ENCODE measurements at places on chromosomes 1 and 21.
A peak's percentile ranks its signal among the peaks of the same experiment; 100 is the strongest.

- DNase-seq = no peak
These were observed 74.6 kb upstream of the KCND3 start for GRCh38 chr1:112063781-112064728.

GRCh38 chr1:219788091-219788490 lies 140.3 kb downstream of the SLC30A10 start:
- no peak for DNase-seq

DNA sequence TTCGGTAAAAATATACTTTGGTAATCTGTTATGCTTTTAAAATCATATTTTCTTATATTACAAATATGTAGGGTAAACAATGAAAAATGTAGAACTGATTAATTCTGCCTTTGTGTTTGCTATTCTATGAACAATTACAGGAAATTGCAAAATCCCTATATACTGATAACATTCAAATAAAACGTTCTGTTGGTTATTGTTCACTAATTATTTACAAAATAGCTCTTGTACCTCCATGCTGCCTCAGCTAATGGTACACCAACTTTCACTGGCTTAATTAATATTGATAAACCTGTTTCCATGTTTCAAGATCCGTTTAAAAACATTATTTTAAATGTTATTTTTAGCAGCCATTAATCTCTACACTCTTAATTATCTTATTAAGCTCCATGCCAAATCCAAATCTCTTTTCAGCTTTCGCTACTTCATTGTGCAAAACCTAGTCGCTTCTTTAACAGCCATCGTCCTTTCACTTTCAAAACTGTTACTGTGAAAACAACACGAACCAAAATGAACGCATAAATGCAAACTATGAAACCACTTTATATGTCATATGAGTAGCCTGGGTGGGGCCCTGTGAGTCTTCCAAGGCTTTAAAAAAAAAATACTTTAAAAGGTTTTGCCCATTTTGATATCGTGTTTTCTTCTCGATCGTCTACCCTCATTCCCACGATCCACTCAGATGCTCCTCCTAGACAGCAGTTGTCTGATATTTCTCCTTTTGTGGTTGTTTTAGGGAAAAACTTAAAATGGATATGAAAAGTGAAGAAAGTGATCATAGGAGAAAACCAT lies 807.1 kb downstream of the USP25 start:
- no peak for DNase-seq

DNA sequence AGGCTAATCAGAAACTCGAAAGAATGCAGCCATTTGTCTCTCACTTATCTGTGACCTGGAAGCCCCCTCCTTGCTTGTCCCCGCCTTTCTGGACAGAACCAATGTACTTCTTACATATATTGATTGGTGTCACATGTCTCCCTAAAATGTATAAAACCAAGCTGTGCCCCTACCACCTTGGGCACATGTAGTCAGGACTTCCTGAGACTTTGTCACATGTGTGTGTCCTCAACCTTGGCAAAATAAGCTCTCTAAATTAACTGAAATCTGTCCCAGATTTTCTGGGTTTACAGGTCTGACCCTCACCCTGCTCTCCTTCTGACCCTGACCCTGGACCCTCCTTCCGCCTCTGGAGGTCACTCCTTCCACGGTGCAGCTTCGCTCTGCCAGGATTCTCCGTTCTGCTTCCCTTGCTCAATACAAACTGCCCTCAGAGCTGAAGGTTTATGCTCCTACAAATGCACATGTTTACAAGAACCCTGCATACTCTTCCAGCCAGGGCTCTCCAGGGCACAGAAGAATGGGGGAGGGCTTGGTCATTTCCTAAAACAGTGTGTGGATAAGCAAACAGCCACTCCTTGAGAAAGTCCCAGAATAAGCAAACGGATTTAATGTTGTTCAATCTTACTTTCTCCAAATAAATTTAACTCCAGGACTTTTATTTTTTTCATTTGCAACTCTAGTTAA lies 160.5 kb downstream of the ACTL8 start:
- no peak for DNase-seq

DNA sequence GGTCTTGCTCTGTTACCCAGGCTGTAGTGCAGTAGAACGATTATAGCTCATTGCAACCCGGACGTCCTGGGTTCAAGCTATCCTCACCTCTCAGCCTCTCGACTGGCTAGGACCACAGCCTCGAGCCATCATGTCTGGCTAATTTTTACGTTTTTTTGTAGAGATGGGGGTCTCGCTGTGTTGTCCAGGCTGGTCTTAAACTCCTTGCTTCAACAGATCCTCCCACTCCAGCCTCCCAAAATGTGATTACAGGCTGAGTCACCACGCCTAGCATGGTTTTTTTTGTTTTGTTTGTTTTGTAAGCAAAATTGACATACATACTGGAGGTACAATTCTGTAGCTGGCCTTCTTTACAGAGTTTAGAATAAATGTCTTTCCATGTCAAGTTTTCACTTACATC lies 994 bp upstream of the LAMTOR5 start:
- no peak for DNase-seq

GRCh38 chr1:21308847-21309652 lies 18.8 kb upstream of the ECE1 start:
- DNase-seq = no peak

DNA sequence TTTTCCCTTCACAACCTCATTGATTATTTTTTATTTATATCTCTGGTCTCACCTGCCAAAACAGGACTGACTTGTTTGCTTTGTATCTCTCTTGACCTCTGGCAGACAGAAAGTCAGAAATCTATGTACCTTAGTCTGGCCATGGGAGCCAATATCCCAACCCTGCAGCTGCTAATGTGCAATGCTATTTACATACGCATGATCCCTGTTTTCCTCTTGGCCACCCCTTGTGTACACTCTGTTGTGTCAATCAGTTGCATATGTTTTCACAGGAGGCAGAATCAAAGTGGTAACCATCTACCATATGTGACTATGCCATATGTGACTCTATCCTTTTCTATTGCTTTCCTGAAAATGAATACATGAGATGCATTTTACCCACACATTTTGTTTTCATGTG lies 688.8 kb downstream of the PLA2G4A start:
- DNase-seq = no peak

DNA sequence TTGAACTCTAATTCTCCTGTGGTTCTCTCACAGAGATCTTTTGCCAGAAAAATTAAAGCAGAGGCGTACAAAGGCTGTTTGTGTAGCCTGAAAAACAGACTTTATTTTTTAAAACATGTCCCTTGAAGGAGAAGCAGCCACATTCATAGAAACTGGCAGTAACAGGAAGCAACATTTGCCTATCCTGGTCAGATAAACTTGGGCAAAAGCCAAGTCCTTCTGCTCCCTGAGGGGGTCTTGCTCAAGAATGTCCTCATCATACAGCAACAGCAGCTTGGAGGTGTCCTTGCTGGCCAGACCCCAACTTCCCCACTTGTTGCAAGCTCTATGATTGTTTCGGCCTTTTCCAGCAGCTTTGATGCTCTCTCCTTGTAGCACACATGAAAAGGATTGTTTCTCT lies 36.3 kb downstream of the MSTO1 start:
- no peak for DNase-seq

GRCh38 chr1:63407002-63407401 lies 39.6 kb downstream of the ALG6 start:
- no peak for DNase-seq

- no peak for DNase-seq
These were observed 1.5 kb downstream of the PHACTR4 start for GRCh38 chr1:28371010-28371377.

- DNase-seq = no peak
These were observed 477.2 kb downstream of the BRINP3 start for GRCh38 chr1:190000365-190000872.

GRCh38 chr1:178037510-178038253 lies 56.2 kb upstream of the RASAL2 start:
- peak; percentile 80 for DNase-seq

- DNase-seq = no peak
These were observed 38.2 kb downstream of the PAX7 start for GRCh38 chr1:18668750-18669404.

DNA sequence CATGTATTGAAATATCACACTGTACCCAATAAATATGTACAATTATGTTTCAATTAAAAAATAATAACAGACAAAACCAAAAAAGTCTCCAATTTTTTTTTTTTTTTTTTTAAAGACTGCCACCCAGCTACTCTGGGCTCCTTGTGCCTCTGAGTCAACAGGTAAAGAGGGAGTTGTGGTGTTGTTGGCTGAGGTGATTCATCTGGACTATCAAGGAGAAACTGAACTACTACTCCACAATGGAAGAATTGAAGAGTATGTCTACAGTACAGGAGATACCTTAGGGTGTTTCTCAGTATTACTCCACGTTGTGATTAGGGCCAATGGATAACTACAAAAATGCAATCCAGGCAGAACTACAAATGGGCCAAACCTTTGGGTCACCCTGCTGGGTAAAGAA lies 67.9 kb downstream of the SCMH1 start:
- DNase-seq = no peak

- peak; percentile 43 for DNase-seq
These were observed 10.6 kb downstream of the S100A6 start for GRCh38 chr1:153525088-153525728.

DNA sequence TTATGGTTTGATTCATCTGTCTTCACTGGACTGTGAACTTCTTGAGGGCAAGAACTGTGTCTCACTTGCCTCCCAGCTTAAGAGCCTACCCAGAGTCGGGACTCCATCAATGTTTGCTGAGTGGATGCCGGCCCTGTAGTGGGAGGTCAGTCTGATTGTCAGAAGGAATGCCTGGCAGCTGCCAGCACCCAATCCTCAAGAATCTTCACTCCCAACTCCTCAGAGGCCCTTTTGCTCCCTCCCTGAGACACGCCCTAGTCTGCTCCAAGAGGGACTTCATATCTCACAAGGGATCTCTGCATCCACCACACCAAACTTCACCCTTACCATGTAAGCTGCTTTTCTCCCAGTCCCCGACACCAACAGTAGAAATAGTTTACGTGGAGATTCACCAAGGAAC lies 15.2 kb upstream of the KDM4A start:
- DNase-seq = no peak

DNA sequence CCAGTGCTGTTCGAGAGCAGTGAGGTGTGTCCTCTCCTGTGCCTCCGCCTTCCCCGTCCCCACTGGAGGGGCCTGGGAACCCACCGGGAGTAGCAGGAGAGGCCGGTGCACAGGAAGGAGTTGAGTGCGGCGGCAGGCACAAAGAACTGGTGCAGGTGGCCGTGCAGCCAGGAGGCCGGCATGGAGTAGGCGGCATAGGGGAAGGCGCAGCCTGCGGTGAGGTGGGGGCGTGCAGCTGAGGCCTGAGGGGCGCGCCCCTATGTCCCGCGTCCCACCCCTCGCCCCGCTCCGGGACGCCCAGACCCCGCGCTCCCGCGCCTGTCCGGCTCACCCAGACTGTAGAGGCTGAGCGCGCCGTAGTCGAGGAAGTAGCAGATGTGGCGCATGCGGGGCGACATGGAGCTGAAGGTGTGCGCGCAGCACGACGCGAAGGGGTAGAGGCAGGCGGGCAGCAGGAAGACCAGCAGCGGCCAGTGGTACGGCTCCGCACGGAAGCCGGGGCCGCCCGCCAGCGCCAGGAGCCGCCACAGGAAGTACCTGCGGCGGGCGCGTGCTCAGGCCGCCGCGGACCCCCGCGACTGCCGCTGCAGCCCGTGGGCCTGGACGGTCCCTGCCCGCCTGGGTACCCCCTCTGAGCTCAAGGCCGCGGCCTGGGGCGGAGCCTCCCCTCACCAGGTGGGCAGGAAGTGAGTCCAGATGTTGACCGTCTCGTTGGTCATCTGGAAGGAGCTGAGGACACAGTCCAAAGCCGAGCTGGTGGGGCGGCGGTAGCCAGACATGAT lies 2.2 kb downstream of the PAQR6 start:
- DNase-seq = no peak

GRCh38 chr21:21508859-21509258 lies 510.6 kb downstream of the NCAM2 start:
- no peak for DNase-seq

DNA sequence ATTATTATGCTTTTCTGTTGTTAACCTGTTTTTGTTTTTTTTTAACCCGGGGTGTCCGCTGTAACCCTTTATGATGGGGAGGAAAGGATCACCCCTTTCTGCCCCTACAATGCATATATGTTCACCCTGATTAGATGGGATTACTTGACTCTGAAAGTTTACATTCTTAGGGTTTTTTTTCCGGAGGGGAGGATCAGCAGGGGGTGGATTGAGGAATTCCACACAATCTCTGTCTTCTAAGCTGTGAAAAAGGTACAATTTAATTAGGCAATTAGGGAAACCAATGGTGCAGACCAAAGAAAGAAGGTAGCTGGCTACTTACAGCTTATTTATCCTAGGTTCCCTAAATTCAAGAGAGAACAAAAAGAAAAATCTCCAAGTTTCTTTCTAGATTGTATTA lies 58.3 kb downstream of the EDEM3 start:
- DNase-seq = no peak

DNA sequence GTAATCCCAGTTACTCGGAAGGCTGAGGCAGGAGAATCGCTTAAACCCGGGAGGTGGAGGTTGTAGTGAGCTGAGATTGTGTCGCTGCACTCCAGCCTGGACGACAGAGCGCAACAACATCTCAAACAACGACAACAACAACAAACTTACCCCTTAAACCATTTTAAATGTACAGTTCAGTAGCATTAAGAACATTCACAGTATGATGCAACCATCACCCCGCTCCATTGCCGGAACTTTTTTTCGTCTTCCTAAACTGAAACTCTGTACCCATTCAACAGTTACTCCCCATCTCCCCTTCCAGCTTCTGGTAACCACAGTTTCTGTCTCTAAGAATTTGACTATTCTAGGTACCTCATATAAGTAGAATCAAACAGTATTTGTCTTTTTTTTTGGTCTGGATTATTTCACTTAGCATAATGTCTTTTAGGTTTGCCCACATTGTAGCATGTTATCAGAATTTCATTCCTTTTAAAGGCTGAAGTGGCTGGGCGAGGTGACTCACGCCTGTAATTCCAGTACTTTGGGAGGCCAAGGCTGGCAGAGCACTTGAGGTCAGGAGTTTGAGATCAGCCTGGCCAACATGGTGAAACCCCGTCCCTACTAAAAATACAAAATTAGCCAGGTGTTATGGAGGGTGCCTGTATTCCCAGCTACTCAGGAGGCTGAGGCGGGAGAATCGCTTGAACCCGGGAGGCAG lies 19.6 kb downstream of the CA6 start:
- no peak for DNase-seq

GRCh38 chr1:16491056-16491675 lies 22.9 kb downstream of the RNU1-1 start:
- no peak for DNase-seq

GRCh38 chr1:71240656-71241055 lies 159.8 kb upstream of the ZRANB2 start:
- no peak for DNase-seq

GRCh38 chr1:32580348-32581017 lies 41.3 kb downstream of the ZBTB8A start:
- no peak for DNase-seq

DNA sequence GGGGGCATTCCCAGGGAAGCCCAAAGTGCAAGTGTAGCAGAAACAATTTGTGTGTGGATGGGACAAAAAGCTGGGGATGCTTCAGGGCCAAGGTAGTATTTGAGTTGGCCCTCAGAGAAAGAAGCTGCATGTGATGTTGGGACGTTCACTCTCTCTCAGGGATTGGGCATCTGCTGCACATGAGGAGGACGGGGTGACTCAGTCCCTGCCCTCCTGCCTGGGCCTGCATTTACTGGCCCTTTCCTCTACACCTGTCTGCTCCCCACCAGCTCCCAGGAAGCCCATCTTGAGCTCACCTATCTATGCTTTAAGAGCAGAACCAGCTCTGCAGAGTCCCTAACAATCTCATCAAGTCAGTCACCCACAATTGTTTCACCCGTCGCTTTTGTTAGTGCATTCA lies 23.5 kb upstream of the MPZL1 start:
- DNase-seq = no peak
